LoVo (cell line): ENCODE measurements at places on chromosomes 12 and 14.

DNA sequence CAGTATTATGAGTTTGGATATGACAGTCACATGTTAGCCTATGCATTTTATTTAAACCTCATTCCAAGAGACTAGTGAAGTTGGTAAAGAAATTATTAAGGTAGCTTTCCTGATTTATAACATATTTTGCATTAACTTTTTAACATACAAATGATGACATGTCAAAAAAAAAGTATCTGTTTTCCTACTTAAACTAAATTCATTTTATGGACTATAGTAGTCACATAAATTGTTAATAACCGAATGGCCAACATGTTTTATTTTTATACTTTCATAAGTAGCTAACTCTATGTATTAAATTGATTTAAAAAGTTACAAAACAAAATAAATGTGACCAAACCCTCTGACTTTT is 14.7 kb downstream of the TAOK3 start:
- no peak for DNase-seq

DNA sequence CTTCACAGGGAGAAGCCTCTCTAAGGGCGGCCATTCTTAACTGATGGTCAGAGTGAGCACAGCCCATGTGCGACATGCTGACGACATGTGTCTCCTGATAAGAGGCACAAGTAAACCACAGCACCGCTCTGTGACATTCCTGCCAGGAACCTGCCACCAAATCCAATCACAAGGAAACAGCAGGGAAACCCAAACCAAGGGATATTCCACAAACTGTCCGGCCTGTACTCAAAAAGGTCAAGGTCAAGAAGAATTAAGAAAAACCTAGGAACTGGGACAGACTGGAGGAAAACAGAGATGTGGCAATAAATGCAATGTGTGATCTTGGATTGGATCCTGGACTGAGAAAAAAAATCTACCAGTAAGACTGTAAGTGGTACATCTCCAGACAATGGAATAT is 91.9 kb downstream of the SYNE3 start:
- DNase-seq = no peak

DNA sequence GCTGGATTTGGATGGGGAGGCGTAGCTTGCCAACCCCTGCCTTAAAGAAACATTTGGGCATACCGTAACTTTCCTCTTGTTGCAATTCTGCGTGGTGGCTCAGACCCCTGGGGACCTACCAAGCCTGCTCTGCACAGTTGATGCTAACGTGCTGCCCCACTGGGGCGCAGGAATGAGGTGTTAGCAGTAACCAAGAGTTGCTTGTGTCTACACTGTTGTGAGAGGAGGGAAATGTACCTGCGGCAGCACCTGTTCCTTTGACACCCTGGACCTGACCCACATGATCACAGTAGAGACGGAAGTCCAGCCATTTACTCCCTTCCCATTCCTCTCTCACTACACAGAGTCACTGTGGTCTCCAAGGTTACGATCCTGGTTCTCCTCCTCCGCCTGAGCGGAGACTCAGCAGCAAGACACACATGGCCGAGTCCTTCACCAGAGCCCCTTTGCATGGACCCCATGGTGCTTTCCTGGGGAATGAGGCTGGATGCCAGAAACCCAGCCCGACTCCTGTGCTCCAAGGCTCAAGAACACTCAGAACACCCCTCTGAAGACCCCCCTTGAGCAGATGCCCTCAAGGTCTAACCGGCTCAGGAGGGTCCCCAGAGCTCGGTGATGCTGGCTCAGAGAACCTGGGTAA is 84.8 kb downstream of the FBXL14 start:
- DNase-seq = no peak

DNA sequence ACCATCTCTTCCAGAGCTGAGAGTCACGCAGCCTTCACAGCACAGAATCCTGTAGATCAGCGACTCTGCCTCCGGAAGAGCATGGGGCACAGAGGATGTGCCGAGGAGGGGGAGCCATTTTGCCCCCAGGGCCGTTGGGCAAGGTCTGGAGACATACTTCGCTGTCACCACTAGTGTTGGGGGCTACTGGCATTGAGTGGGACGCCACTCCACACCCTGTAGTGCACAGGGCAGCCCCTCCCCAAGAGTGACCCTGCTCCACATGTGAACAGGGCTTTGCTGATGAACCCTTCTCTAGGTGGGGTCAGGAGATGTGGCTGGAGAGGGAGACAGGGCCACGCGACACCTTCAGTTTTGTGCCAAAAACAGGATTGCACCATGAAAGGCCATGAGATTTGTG is 6.0 kb downstream of the GLT1D1 start:
- DNase-seq = no peak

DNA sequence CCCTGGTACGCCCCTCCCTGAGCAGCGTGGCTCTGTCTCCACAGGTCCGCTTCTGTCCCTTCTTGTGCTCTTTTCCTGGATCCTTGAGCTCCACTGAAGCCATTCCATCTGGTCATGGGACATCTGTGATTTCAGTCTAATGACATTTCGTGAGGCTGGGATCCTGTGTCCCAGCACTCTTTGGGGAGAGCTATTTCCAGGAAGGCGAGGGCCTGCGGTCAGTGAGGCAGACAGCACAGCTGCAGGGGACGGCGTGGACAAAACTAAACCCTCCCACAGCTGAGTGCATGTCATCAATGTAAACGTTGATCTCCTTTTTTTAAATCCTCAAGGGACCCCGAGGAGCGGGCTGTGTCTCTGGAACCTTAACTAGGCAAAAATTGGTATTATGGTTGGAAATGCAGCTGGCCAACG is 127.7 kb downstream of the DACT1 start:
- DNase-seq = no peak

DNA sequence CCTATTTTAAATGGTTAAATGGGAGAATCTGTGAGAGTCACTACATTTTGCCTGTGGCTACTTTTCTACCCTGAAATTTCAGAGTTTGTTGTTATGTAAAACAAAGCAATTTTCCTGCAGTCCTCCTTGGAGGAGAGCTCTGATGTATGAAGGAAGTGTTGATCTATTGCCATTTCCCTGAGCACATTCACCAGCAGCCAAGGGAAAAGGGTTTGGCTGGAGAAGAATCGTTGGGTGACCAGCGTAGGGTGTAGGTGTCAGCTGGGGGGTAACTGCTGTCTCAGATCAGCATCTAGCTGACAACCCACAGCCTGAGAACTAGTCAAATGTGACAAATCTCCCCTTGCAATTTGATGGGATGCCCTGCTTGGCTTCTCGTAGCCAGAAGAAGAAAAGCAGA is 230.5 kb downstream of the PDZRN4 start:
- DNase-seq = no peak

DNA sequence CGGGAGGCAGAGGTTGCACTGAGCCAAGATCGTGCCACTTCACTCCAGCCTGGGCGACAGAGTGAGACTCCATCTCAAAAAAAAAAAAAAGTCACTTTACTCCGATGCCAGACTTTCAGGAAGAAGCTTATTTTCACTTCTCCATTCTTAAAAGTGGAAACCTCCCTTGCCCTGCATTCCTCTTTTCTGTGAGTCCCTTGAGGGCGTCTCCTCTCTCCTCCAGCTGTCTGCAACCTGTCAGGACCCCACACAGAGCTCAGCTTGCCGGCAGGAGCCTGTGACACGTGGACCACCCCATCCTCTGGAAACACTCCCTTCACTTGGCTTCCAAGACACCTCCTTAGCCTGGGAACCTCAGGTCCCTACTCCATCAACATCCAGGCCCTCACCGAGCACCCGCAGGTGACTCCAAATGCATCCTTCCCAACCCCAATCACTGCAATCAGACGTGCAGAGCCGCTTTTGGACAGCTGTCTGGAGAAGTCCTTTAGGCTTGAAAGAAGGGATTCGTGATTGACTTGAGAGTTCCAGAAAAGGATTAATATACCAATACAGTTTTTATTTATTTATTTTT is 34.3 kb downstream of the SLC15A4 start:
- no peak for DNase-seq

DNA sequence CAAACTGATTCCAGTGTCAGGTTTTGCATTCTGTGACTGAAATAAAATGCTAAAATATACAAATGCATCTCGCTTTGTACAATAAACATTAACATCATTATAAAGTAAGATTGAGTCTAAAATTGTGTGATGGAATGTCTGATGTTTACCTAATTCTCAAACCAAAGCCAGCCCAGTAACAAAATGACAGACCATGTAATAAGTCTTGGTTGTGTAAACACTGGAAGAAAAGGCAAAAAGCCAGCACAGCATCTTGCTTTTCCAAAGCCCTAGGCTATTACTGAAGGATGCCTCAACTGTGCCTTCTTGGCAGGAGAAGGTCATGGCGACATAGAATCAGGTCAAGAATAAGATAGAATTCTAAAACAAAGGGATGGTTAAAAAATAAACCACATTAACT is 169.6 kb downstream of the EGLN3 start:
- no peak for DNase-seq

DNA sequence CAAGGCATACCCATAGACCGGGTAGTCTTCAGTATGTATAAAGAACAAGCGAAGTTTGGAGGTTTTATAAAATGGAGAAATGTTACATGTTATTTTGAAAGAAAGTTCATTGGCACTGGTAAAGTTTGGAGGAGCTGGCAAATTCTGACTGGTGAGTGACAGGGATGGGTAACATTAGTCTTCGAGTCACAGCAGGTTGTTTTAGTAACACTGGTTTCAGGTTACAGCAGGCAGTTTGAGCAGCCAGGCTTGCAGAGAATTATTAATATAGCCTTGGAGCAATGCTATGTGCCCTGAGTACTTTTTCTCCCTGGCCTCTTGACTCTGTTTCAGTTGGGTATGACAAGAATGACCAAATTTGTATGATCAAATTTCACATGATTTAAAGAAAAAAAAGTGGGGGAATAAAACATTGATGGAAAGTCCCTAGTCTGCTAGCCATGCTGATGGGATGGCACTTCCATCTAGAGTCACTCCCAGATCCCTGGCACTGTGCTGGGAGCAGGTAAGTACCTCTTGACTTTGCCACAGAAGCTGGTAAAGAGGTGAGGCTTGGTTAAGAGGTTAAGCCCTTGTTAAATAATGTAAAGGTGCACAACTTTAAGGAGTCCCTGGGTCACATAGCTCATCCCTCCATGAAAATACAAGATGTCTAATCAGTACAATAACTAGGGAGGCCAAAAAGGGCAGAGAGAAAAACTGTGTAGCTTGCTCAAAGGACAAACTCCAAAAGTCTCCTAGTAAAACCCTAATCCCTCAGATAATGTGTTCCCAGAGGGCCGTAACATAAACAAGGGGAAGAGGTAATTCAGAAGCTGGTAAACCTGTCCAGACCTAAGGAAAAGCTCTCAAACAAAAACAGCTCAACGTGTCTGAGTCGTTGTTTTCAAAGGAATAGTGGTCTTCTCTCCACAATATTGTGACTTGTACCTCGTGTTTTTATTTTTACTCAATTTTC is 12.7 kb upstream of the SVOP start:
- no peak for DNase-seq

DNA sequence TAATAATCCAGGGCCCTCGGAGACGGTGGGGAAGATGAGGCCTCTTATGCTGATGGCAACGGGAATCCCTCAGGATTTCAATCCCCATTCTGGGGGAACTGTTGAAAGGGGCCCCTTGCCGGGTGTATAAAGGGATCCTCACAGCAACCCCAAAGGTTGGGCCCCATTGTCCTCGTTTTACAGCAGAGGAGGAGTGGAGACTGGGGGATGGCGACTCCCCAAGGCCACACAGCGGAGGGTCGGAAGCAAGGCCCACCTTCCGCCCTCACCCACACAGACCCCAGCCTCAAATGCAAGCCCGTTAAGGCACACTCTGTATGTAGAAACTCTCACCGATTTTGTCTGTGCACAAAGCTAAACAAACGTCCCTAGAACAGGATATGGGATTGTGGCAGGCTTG is 327.9 kb upstream of the DIO3 start:
- no peak for DNase-seq

- DNase-seq = no peak
Measured at GRCh38 chr12:45827974-45828373, 98.5 kb downstream of the ARID2 start.

GRCh38 chr12:51085757-51086156 is 2.4 kb upstream of the CSRNP2 start:
- no peak for DNase-seq

DNA sequence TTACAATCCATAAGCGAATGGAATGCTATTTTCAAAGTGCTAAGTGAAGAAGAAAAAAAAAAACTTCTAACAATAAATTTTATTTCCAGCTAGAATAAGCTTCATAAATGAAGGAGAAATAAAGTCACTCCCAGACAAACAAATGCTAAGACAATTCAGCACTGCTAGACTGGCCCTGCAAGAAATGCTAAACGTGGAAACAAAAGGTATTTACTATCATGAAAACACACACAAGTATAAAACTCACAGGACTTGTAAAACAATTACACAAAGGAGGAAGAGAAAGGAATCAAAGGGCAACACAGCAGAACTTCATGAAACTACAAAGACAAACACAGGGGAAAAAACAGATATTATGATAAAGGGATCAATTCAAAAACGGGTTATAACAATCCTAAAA is 85.8 kb upstream of the NELL2 start:
- DNase-seq = no peak

DNA sequence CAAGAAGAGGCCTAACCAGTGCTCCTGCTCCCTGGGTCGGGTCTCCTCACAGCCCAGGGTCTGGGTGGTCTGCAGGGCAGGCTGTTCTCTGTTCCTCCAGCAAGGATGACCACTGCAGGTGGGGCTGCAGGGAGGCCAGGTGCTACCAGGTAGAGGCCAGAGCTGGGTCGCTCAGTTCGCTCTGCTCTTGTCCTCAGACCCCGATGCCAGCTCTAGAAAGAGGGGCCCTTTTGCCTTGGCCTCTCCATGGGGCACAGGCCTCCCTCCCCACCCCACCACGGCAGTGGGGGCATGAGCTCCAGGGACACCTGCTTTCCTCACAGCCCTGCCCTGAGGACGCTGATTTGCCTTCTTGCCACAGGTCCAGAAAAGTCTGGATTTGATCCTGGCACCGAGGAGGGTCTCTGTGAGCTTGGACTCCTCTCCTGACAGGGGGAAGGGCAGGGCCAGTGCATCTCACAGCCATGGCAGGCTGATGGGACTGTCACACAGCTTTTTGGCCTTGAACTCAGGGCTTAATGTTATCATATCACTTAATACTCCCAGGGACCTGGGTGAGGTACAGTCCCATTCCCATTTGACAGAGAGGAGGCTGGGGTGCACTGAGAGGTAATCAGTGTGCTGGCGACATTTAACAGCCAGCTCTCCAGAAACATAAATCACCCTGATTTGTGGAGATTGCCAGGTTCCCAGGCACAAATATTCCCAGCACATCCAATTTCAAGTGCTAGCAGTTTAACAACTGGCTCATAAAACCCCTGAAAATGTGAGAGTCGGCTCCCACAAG is 273.0 kb upstream of the SFSWAP start:
- no peak for DNase-seq
